Stimulated activated CD4-positive, alpha-beta T cell treated with anti-CD3 and anti-CD28 coated beads, Interleukin-1b, Interleukin-23, amount 100 ng/mL, for 1 hour (primary cell): ENCODE measurements at places on chromosomes 1 and 21.

GRCh38 chr1:51535006-51535592 is 16.0 kb upstream of the EPS15 start:
- DNase-seq, result no peak

DNA sequence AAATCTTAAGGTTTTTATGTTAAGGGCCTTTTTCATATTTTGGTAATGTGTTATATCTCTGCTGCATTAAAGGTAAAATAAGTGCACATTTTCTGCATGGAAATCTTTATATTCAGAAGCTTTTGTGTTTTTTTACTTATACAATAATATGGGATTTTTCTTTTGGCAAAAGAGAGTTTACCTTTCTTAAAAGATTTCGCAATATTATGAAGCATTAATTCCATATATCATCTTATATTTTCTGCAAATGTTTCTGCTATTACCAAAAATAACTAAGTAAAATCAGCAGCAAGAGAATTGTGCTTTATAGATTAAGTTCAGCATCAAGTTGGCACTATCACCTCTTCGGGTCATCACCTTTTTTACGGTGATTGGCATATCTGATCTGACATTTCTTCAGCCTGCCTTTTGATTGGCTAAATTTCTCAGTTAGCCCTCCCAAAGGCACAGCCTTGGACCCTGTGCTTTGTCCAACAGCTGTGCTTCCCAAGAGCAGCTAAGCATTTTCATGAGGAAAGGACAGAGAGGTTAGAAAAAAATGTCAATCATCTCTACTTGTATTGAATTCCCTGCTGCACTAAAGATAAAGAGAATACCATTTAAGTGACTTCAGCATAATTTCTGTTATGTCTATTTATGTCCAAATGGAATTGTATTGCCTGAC is 767.1 kb upstream of the PRMT6 start:
- no peak for DNase-seq

DNA sequence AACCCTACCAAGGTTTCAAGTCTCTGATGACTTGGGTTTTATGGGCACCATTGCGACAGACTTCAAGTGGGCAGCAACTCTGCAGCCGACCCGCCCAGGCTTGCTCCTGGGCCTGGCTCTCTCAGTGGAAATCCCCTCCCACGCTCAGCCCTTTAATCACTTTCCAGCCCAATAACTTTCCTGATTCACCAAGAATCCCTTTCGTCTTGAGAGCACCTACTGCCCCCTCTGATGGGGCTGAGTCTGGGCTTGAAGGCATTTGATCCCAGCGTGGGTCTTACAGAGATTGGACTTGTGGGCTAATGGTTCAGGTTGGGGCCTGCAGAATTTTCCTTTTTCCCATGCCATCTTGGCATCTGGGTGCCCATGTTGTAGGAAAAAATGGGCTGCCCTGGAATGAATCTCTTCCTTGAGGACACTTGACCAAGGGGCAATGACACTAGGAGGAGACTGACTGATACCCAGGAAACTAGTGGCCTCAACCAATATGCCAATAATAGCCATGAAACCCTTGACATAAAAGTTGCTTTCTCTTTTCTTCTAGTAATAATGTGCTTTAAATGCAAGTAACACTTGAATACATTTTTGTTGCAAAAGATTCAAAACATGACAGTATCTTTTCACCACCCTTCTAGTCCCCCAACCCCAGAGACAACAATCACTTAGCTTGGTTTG is 7.8 kb upstream of the PHLDA3 start:
- no peak for DNase-seq

GRCh38 chr1:155320252-155320651 is 442 bp upstream of the RUSC1 start:
- no peak for DNase-seq

DNA sequence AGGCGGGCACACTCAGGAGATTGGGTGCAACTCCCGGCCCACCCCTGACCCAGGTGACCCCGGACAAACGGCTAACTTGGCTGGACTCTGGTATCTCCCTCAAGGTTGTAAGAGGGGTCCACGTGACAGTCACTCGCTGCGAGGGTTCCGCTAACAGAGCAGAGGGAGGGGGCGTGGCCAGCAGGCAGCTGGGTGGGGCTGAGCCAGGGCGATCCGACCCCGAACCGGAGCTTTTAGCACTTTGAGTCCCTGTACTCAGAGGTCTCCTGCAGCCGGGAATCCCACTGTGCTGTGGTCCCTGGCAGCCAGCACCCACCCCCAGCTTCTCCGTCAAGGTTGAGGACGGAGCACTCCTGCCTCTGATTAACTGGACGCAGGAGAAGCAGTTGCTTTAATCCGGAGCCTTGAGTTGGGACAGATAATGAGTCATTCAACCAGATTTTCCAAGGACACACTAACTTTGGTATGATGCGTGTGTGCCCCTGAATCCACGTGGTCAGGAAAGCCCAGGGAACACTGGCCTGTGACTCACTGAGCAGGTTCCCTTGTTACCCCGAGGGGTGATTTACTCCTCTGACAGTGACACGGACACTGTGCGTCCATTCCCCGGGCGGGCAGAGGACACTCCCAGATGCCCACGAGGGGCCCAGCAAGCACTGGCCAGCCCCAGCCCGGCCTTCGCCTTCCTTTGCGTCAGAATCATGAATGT is 16.8 kb downstream of the TRPM2 start:
- no peak for DNase-seq

DNA sequence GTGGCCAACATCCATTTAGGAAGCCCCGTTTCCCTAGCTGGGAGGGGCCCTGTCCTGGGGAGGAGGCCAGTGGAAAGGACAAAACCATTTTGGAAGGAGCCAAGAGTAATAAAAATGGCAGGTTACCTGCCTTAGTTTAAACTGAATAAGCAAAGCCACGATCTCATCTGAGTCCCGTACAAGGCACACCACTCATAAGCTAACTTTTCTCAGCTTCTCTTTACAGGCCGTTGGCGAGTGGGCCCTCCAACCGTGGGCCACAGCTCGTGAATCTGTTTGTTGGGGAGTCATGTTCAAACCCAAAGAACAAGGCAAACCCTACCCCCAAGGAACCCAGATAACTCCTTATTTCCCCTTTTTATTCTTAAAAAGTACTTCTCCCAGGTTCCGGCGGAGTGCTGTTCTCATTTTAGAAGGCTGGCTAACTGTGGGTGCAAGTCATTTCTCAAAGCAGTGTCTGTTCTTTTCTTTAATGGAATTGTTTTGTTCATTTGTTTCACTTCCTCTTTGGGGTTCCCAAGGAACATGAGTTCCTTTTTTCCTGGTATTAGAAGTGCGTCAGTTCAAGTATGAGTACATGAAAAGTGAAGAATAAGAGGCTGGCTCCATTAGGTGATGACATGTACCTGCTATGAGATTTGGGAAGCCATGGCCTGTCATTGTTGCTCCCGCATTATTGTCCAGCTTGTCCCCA is 89.0 kb downstream of the PSMG1 start:
- no peak for DNase-seq

DNA sequence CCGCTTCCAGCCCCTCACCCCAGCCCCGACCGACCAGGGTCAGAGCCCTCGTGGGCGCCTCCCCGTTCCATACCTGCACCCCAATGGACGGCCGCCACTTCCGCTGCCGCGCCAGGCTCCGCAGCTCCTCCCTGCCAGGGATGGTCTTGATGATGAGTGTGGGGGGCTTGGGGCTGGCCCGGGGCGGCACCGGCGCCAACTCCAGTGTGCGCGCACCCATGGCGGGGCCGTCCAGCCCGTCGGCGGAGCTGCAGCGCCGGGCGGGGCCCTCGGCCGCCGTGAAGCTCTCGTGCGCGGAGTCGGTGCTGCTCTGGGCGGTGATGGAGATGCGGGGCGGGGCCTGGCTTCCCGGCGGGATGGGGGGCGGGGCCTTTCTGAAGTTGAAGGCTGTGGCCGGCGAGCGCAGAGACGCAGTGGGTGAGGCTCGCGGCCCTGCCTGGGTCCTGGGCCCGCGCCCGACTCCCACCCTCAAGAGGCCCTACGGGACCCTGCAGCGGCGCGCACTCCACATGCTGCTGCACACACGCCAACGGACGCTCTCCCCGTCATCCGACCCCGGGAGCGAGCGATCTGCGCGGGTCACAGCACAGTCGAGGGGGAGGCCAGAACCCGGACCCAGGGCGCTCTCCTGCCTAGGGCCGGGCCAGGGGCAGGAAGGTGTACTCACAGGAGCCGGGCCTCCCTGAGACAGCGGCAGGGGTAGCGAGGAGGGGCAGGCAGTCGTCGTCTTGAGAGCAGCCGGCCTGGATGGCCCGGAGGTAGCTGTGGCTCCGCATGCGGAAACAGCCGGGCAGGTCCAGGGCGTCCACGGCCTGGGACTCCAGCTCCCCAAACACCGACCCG is 26.1 kb upstream of the SMIM12 start:
- peak; percentile 32 for DNase-seq

DNA sequence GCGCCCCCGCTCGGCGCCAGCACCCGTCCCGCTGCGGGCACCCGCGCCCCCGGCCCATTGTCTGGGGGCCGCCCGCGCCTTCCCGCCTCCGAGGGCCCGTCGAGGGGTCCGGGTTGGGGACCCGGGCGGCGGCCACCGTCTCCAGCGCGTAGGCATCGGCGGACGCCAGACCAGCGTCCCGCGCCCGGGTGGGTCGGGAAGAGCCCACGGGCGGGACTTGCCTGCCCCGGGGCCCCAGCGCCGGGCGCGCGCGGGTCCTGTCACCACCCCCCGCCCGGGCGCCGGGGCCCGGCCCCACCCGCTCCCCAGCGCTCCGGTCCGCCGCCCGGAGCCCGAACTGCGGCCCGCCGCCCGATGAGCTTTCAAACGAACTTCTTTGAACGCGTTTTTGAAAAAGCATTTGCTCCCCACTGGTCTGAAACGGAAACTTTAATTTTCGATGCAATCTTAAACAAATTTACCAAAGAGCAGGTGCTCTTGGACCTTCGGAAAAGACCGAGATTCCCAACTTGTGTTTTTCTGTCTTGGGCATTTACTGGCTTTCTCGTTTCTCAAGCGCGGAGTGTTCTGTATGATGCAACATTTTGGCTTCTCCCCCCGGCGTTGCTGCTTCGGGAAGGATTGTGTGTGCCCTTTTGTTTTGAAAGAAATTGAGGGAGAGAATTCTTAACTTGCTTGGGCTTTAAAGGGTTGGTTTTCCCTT is 615 bp downstream of the CLIC4 start:
- DNase-seq, result no peak

DNA sequence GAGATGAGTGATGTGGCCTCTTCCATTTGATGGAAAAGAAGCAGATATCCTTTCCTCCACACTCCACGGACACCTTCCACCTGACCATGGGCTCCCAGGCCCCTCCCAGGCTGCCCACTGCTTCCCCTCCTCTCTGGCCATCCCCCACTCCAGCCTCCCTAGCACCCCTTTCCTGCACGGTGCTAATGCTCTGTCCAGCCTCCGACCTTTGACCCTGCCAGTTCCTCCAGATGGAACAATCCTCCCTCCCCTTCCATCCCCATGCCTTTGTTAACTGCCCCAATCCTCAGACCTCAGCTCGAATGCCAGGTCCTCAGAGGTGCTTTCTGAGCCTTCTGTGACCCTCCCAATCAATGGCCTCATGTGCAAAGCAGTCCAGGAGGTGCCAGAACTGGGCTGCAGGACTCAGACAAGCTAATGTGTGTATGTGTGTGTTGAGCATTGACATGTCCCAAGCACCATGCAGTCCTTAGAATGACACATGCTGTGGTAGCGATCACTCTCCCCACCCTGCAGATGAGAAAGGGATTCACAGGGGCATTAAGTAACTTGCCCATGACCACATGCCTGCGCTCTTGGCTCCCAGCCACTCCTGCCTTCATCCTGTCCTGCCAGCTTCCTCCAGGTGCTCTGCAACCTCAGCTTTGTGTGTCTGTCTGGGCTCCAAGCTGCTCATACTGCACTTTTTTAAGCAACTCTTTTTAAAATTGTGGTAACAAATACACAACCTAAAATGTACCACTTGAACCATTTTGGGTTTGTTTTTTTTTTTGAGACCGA is 63.5 kb upstream of the EDN2 start:
- DNase-seq, result no peak

- no peak for DNase-seq
These were observed 29.2 kb downstream of the RRP15 start for GRCh38 chr1:218314316-218314715.

DNA sequence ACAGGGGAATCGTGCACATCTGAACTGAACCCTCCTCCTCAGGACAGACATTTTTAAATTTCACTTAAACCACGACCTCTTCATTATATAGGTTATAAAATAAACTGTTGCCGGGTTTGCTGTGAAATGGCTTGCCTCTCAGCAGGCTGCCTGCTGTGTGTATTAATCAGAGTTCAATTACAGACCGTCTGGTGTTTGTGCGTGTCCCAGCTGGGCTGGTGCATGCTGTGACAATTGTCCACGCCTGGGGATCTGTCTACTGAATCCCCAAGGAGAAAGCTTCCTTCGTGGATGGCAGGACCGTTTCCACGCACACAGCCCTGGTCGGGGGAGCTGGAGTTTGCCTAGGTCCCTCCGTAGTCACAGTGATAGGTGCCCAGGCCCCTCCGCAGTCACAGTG is 13.4 kb upstream of the AGPAT3 start:
- no peak for DNase-seq

GRCh38 chr1:194809665-194810064 is 1623.3 kb upstream of the B3GALT2 start:
- DNase-seq, result no peak

DNA sequence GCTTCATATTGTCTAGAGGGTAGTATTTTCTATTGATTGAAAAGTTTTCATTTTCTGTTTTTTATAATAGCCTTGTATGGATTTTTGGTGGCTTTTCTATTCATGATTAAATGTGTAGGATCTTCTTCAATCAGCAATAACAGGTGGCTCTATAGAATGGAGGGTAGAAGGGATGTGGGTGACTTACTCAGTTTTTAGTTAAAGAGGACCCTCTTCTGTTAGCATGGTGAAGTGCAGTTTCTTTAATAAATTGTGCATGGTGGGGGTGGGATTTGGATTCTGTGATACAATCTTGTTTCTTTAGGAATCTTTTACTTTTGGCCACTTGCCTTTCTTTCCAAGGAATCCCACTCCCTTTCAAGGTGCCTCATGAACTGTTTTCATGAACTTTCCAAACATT is 64.7 kb downstream of the SLC35A3 start:
- DNase-seq, result no peak

DNA sequence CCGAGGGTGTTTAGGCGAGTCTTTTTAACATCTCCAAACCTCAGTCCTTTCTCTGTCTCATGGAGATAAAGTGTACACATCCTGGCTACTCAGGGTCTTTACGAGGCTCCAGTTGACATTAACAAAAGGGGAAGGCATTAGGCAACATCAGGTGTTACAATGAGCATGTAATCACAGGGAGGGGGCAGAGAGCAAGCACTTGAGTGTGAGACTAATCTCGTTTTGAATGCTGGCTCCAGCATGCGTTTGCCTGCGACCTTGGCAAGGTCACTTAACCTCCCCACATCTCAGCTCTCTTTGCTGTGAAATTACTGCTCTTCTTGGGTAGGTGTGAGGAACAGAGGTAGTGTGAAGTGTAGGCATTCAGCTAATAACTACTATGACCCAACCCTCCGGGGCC is 3.1 kb downstream of the TNNT2 start:
- DNase-seq, result no peak

- DNase-seq, result no peak
These were observed 16.9 kb downstream of the CRB1 start for GRCh38 chr1:197284966-197285365.
